DND-41 (cell line): ENCODE measurements at places on chromosomes 12 and 14.
A peak's percentile ranks its signal among the peaks of the same experiment; 100 is the strongest.

DNA sequence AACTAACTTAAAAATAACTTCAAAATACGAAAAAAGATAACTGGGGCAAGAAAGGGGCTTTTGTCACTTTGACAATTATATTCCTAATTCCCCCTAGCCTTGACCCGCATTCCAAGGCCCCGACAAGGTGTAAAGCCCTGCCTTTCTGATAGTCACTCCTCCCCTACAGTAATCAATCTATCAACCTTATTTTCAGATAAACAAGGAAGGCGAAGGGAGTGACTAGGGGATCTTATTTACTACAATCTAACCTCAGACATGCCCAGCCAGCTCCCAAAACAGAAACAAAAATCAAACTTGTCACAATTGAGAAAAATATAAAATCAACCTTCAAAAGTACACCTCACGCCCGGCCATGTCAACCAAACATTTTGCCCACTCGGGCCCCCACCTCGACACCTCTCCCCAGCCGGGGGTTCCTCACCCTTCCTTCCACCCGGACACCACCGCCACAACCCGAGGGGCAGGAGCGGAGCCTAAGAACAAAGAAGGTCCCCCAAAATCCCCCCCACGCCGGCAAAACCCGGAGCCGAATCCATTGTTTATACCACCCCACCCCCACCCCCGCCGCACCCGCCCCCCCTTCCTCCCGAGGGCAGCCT lies 562 bp downstream of the ZFYVE1 start:
- DNase-seq = no peak
- no peaks in the 10 kb centered on the region for H3K27me3 ChIP-seq
- H3K4me1 ChIP-seq = peaks cover 47% of the 10 kb centered on the region
- peaks cover 25% of the 10 kb centered on the region for H3K36me3 ChIP-seq

GRCh38 chr14:94077111-94077821 lies 3.7 kb downstream of the DDX24 start:
- H3K27ac ChIP-seq = no peak overlapping the region
- no peaks in the 10 kb centered on the region for H3K27me3 ChIP-seq
- peaks cover 50% of the 10 kb centered on the region for H3K4me1 ChIP-seq
- H3K36me3 ChIP-seq = peaks cover 51% of the 10 kb centered on the region
- no peak for DNase-seq
- H3K4me3 ChIP-seq = peak overlapping the region; percentile 69

- H3K4me1 ChIP-seq = no peaks in the 10 kb centered on the region
- no peak for DNase-seq
- H3K36me3 ChIP-seq = no peaks in the 10 kb centered on the region
- H3K4me3 ChIP-seq = no peak overlapping the region
Observed at GRCh38 chr12:5114436-5114835, 70.8 kb downstream of the KCNA5 start.

GRCh38 chr14:64680013-64680713 lies 24.1 kb upstream of the PLEKHG3 start:
- peaks cover 12% of the 10 kb centered on the region for H3K27me3 ChIP-seq
- H3K27ac ChIP-seq = no peak overlapping the region
- no peaks in the 10 kb centered on the region for H3K4me1 ChIP-seq
- no peak overlapping the region for H3K4me3 ChIP-seq
- no peak for DNase-seq

- H3K4me1 ChIP-seq = no peaks in the 10 kb centered on the region
- no peaks in the 10 kb centered on the region for H3K36me3 ChIP-seq
- H3K27me3 ChIP-seq = no peaks in the 10 kb centered on the region
- H3K4me3 ChIP-seq = no peak overlapping the region
- DNase-seq = no peak
- no peak overlapping the region for H3K27ac ChIP-seq
Observed at GRCh38 chr12:82555699-82556098, 131.0 kb upstream of the TMTC2 start.

DNA sequence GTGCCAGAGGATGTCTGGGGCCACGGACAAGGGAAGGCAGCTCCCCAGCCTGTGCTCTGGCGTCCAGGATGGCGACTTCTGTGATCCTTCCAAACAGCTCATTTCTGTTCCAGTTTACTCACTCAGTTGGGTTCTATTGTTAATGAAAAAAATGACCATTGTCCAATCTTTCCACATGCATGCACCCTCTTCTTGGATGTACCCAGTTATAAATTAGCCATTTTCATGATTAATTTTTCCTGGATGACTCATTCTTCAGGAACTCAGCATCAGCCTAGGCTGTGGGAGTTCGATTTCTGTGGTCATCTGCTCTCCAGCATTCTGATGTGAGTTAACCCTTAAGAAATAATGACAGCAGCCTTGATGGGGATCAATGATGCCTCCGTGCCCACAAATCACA lies 926.8 kb downstream of the BCL11B start:
- no peak overlapping the region for H3K4me3 ChIP-seq
- H3K4me1 ChIP-seq = no peaks in the 10 kb centered on the region
- H3K36me3 ChIP-seq = no peaks in the 10 kb centered on the region
- no peak overlapping the region for H3K27ac ChIP-seq
- no peak for DNase-seq
- no peaks in the 10 kb centered on the region for H3K27me3 ChIP-seq

- no peak for DNase-seq
- no peak overlapping the region for H3K4me3 ChIP-seq
- no peak overlapping the region for H3K27ac ChIP-seq
- no peaks in the 10 kb centered on the region for H3K27me3 ChIP-seq
- no peaks in the 10 kb centered on the region for H3K4me1 ChIP-seq
Observed at GRCh38 chr12:57631566-57632072, 1.4 kb downstream of the B4GALNT1 start.

DNA sequence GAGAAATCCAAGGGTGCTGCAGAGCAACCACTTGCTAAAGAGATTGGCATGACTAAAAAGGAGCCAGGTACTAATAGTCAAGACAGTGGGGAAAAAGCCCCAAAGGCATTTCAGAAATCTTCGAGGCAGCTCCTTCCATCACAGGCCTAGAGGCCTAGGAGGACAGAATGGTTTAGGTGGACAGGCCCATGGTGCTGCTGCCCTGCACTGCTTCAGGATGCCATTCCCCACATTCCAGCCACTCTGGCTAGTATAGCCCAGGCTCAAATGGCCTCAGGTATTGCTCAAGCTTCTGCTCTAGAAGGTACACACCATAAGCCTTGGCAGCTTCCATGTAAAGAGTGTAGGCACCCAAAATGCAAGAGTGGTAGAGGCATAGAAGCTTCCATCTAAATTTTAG lies 92.9 kb downstream of the RPAP3 start:
- DNase-seq = no peak
- H3K27ac ChIP-seq = no peak overlapping the region
- H3K36me3 ChIP-seq = no peaks in the 10 kb centered on the region
